Upper lobe of right lung (tissue), 1 donor: ENCODE measurements at places on chromosomes 13 and 19.

GRCh38 chr19:51816711-51817110 is 21.8 kb downstream of the FPR3 start:
- no peaks in the 10 kb centered on the region for H3K36me3 ChIP-seq
- no peak overlapping the region for H3K27ac ChIP-seq
- DNase-seq, result no peak
- H3K4me3 ChIP-seq, result no peak overlapping the region
- H3K4me1 ChIP-seq, result peaks cover 7% of the 10 kb centered on the region

DNA sequence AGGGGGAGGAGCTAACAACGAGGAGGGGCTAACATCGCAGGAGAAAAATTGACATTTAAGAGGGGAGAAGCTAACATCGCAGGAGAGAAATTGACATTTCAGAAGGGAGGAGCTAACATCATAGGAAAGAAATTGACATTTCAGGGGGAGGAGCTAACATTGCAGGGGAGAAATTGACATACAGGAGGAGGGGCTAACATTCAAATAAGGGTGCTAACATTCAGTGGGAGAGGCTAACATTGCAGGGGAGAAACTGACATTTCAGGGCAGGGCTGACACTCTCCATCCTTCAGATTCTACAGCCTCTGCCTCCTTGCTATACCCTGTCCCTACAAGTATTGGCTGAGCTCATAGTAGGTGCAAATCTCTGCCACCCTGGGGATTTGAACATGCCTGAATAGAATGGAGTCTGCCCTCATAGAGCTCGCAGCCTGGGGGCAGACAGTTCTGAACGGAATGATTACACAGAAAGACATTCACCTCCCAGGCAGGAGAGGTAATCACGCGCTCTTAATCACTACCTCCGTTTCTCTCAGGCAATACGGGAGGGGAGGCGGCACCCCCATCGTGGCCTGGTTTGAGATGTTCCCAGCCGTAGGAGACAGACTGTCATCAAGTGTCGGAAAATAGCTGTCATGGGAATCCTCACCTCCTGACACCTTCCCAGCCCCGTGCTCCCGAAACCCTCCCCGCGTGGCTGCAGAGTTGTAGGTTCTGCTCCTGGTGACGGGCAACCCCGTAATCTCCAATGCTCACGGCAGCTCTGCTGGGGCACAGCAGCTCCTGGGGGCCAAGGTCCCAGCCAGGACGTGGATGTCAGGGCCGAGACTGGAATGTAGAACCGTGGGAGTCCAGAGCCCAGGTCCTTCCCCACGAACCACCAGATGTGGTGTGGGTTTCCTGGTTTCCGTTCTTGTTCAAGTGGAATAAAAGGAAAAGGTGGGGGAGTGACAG is 9.5 kb downstream of the GPR32 start:
- H3K4me1 ChIP-seq, result peaks cover 10% of the 10 kb centered on the region
- peaks cover 59% of the 10 kb centered on the region for H3K27me3 ChIP-seq
- no peak overlapping the region for H3K4me3 ChIP-seq

- H3K4me1 ChIP-seq, result peaks cover 12% of the 10 kb centered on the region
- no peaks in the 10 kb centered on the region for H3K36me3 ChIP-seq
- DNase-seq, result no peak
- H3K4me3 ChIP-seq, result no peak overlapping the region
- H3K27me3 ChIP-seq, result no peaks in the 10 kb centered on the region
- H3K27ac ChIP-seq, result no peak overlapping the region
Observed at GRCh38 chr13:46097015-46097414, 7.8 kb downstream of the CPB2 start.

- DNase-seq, result peak; percentile 78
- no peaks in the 10 kb centered on the region for H3K27me3 ChIP-seq
- H3K4me3 ChIP-seq, result peak overlapping the region; percentile 46
- peak overlapping the region; percentile 75 for H3K27ac ChIP-seq
Observed at GRCh38 chr13:113448885-113449692, 4.2 kb downstream of the ADPRHL1 start.

DNA sequence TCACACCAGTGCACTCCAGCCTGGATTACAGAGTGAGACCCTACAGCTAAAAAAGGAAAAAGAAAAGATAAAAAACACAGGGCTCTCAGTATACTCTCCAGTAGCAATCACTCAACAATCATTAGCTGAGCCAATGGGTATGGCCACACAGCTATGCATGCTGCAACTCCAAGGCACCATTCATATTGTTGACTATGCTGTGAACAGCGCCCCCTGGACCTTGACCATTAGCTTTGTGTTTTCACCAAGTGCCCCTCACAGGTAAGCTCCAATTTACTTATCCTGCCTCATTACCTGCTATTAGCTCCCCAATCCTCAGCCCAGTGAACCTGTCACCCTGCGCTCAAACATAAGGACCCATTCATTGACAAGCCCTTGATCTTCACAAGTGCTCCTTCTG is 35.8 kb downstream of the ZIC5 start:
- no peaks in the 10 kb centered on the region for H3K4me1 ChIP-seq
- H3K27ac ChIP-seq, result no peak overlapping the region
- DNase-seq, result no peak
- H3K4me3 ChIP-seq, result no peak overlapping the region
- no peaks in the 10 kb centered on the region for H3K36me3 ChIP-seq
- peaks cover 5% of the 10 kb centered on the region for H3K27me3 ChIP-seq

GRCh38 chr13:33310245-33311038 is 24.9 kb upstream of the STARD13 start:
- no peak for DNase-seq
- no peaks in the 10 kb centered on the region for H3K36me3 ChIP-seq
- H3K4me3 ChIP-seq, result no peak overlapping the region
- H3K27me3 ChIP-seq, result no peaks in the 10 kb centered on the region

GRCh38 chr13:41971848-41972247 is 10.9 kb upstream of the VWA8 start:
- no peaks in the 10 kb centered on the region for H3K4me1 ChIP-seq
- no peak overlapping the region for H3K4me3 ChIP-seq

DNA sequence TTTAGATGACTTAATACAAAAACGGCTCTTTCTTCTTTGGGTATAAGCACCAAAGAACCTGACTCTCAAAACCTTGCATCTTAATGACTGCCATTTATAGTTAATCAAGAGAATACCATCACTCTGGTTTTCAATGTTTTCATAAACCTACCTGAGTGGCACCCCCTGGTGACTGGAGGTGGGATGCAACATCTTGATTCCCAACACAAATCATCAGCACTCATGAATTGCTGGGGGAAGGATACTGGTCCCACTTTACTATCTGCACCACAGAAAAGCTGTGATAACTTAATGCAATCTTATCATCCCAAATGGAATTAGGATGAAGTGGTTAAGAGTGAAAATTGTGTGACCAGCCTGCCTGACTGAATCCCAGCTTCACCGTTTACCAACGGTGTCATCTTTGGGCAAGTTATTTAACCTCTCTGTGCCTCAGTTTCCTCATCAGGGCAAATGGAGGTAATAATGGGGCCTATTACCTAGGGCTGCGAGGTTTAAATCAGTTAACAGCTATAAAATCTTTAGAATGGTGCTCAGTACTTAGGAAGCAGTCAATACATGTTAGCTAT is 366.4 kb downstream of the KLF12 start:
- no peaks in the 10 kb centered on the region for H3K27me3 ChIP-seq
- H3K4me3 ChIP-seq, result no peak overlapping the region
- H3K4me1 ChIP-seq, result peaks cover 23% of the 10 kb centered on the region
- H3K27ac ChIP-seq, result no peak overlapping the region
- H3K36me3 ChIP-seq, result no peaks in the 10 kb centered on the region

DNA sequence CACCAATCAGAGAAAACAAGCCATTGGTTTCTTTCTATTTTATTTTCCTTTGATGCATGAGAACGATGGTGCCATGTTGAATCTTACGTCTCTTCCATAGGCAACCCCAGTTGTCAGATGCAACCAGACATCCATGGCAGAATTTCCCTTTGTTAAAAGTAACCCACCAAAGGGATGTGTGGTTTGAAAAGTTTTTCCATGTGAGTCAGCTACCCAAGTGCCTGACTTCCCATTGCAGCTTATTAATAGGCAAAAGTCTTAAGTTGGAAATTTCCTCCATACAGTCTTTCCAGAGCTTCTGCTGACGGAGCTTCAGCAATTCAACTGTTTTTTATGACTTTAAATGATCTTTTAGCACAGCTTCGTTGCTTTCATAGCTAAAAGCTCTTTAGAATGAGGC is 73.8 kb upstream of the FAM216B start:
- H3K4me3 ChIP-seq, result no peak overlapping the region
- no peak for DNase-seq
- no peaks in the 10 kb centered on the region for H3K36me3 ChIP-seq
- H3K4me1 ChIP-seq, result no peaks in the 10 kb centered on the region
- no peaks in the 10 kb centered on the region for H3K27me3 ChIP-seq

DNA sequence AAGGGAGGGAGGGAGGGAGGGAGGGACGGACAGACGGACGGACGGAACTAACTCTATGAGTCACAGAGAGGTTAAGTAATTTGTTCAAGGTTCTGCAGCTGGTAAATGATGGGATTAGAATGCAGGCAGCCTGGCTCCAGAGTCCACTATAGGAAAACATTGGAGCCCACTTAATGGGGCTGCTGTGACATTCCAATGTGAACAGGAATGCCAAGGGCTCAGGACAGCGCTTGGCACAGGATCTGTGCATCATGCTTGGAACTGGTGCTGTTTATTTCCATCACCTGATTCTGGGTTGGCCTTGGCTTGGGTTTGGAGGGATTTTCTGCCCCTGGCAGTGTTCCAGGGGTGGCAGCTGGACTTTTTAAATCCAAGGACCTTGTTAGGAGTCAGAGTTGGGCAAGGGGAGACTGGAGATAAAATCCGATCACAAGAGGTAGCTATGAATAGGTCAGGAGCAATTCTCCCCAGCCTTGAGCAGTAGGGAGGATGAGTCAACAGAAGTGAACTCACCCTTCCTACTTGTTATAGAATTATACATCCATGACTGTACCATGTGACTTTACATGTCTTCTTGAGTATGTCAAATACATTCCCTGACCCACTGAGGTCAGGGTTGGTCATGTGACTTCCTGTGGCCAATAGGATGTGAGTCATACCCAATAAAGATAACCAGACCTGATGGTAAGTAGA is 7.8 kb upstream of the HIF3A start:
- no peak for DNase-seq
- no peak overlapping the region for H3K4me3 ChIP-seq
- H3K27me3 ChIP-seq, result no peaks in the 10 kb centered on the region
- peaks cover 4% of the 10 kb centered on the region for H3K4me1 ChIP-seq
- no peaks in the 10 kb centered on the region for H3K36me3 ChIP-seq

- H3K36me3 ChIP-seq, result no peaks in the 10 kb centered on the region
- no peaks in the 10 kb centered on the region for H3K4me1 ChIP-seq
- H3K4me3 ChIP-seq, result no peak overlapping the region
- DNase-seq, result no peak
- no peaks in the 10 kb centered on the region for H3K27me3 ChIP-seq
Observed at GRCh38 chr13:38606699-38607535, 80.0 kb upstream of the FREM2 start.

- no peaks in the 10 kb centered on the region for H3K4me1 ChIP-seq
- no peak overlapping the region for H3K4me3 ChIP-seq
- no peak for DNase-seq
- H3K36me3 ChIP-seq, result no peaks in the 10 kb centered on the region
- H3K27ac ChIP-seq, result no peak overlapping the region
Observed at GRCh38 chr13:24709186-24709913, 29.1 kb downstream of the ATP12A start.

- H3K4me3 ChIP-seq, result no peak overlapping the region
- no peak for DNase-seq
- H3K27me3 ChIP-seq, result no peaks in the 10 kb centered on the region
- no peaks in the 10 kb centered on the region for H3K4me1 ChIP-seq
- no peak overlapping the region for H3K27ac ChIP-seq
Observed at GRCh38 chr13:94345374-94346195, 133.9 kb downstream of the DCT start.

GRCh38 chr13:110869805-110870706 is 44.8 kb downstream of the ANKRD10 start:
- no peaks in the 10 kb centered on the region for H3K36me3 ChIP-seq
- peak overlapping the region; percentile 90 for H3K27ac ChIP-seq
- no peaks in the 10 kb centered on the region for H3K27me3 ChIP-seq
- DNase-seq, result peak; percentile 77
- peak overlapping the region; percentile 43 for H3K4me3 ChIP-seq
